ENCODE measurements at places on chromosomes 11 and 22.

DNA sequence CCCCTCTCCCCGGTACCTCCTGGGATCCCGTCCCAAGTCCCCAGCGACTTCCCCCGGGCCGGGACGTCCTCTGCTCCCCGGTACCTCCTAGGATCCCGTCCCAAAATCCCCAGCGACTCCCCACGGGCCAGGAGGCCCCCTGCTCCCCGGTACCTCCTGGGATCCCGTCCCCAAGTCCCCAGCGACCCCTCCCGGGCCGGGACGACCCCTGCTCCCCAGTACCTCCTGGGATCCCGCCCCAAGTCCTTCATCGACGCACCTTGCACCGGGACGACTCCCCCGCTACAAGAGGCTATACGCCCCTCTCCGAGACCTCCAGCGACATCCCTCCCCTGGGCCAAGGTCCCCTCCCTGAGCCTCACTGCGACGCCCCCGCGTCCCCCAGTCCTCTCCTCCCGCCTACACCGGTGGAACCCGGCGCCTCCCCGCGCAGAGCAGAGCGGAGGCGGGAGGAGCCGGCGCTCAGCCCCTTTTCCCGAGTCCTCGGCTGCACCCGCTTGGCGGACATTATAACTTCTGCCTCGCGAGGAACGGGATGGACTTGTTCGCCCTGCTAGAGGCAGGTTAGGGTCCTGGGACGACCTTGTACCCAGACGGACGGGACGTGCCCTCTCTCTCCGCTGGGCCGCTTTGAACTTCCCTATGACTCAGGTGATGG is 912 bp downstream of the KREMEN1 start:
- peak; percentile 16 for DNase-seq

GRCh38 chr11:31824332-31824878 is 13.3 kb upstream of the PAX6 start:
- DNase-seq: no peak

DNA sequence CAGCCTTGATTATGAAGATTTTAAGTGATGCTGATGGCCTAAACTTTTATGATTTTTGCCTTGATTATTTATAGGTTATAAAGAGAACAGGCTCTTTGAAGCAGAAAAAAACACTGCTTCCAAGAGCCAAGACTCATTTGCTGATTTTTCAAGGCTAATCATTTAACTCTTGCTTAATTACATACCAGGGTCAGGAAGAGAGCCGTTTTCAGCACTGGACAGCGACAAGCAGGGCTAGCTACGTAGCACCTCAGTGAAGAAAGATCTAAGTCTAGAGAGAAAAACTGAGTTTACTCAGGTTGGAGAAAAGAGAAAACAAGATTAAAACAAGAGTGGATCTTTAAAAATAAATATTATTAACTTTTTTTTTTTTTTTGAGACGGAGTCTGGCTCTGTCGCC is 615.4 kb upstream of the B3GAT1 start:
- DNase-seq: no peak

- no peak for DNase-seq
These were observed 54.8 kb downstream of the NAT10 start for GRCh38 chr11:34160049-34160721.

DNA sequence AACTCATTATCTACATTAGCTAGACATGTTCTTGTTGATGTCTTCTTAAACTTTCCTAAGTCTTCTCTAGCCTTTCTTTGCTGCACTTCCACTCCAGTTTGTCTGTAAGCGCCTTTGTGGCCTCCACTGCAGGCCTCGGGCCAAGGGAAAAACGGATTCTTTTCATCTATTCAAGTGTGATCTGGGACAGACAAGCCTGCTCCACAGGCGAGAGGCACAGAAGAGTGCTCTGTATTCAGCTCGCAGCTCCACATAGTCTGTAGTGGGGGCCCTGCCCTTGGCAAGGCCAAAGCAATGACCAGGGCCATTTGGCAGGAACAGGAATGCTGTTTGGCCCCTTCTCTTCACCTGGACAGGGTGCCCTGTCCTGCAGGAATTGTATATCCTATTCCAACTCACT is 84.1 kb upstream of the BARX2 start:
- DNase-seq: no peak

DNA sequence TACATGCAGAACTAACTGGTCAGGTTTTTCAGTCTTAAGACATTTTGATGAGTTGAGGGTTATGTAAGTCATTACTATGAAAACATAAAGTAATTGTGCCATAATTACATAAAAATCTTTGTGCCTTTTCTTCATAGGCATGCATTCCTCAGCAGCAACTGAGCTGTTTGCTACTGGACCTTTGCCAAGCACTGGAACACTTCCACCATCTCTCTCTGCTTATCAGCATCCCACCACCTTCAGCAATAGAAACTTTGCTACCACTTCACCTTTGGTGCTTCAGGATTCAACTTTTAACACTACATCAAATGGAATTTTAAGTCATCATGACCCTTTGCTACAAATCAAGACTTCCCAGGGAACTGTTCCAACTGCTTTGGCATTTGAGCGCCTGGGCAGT is 39.0 kb downstream of the QSER1 start:
- DNase-seq: no peak

DNA sequence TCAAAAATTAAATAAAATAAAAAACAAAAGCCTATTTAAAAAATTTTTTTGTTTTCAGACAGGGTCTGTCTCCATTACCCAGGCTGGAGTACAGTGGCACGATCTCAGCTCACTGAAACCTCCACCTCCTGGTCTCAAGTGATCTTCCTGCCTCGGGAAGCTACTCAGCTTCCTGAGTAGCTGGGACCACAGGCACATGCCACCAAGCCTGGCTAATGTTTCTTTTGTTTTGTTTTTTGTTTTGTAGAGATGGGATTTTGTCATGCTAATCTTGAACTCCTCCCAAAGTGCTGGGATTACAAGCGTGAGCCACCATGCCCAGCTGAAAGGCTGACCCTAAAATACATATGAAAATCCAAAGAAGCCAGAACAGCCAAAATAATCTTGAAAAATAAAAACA is 20.4 kb upstream of the L3MBTL2 start:
- DNase-seq: no peak

- DNase-seq: no peak
These were observed 1.2 kb downstream of the SOX10 start for GRCh38 chr22:37982938-37983859.

GRCh38 chr11:28759311-28759710 is 651.1 kb downstream of the METTL15 start:
- no peak for DNase-seq
